ENCODE measurements at places on chromosomes 16 and 17.

DNA sequence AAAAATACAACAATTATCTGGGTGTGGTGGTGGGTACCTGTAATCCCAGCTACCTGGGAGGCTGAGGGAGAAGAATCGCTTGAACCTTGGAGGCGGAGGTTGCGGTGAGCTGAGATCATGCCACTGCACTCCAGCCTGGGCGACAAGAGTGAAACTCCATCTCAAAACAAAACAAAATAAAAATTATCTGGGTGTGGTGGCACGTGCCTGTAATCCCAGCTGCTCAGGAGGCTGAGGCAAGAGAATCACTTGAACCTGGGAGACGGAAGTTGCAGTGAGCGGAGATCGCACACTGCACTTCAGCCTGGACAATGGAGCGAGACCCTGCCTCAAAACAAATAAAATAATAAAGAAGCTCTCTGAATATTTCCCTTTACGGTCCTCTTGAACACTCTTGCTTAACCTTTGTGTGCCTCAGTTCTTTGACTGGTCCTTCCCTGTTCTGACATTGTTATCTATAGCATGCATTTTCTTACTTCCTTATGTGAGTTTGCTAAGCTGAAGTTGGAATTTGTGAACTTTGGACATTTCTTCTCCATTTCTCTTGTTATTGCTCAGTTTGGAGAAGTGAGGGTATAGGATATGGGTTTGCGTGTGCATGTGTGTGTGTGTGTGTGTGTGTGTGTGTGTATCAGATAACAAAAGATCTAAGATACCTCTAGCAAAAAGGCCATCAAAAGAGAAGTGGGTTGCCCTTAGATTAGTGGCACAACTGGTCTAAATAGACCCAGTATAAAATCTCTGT lies 29.7 kb upstream of the WSB1 start:
- DNase-seq, result no peak

DNA sequence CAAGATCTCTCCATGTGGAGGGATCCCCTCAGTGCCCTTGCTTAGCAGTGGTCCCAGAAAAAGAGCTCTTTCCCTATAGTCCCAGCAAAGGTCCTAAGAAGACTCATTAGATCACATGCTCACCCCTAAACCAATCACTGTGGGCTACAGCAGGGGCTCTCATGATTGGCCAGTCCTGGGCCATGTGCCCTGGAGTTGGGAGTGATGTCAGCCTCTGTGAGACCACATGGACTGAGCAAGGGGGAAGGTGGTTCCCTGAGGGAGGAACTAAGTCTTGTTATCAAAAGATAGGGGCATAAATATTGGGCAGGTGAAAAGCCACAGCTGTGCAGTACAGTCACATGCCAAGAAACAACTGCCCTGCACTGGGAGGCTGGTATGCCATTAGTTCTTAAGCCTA lies 51.3 kb downstream of the SCNN1B start:
- no peak for DNase-seq

GRCh38 chr17:37674511-37674910 lies 31.3 kb upstream of the DDX52 start:
- no peak for DNase-seq

DNA sequence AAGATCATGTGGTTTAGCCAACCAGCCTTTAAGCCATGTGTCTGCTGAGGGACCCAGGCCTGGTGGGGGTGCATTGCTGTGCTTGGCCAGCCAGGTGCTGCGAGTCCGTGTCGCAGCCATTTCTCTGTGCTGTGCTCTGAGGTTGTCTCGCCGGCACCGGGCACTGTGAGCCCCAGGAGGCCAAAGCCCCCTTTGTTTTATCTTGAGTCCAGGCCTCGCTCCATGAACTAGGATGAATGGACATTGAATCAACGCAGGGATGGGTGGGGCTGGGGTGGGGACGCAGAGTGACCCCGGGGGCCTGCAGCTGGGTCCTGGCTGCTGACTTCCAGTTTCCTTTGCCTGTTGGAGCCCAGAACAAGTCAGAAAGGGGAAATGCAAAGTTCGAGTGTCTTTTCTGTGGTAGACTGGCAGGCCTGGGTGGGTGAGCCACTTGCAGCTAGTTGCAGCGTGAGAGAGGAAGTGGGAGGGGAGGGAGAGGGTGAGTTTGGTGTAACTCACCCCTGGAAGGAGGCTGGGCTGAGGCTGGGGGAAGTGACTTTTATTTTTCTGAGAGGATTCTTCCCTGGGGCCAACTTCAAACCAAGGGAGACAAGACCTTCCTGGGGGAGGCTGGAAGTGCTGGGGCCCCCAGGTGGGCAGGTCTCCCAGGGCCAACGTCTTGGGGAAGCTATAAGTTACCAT lies 324.7 kb downstream of the SEC14L1 start:
- no peak for DNase-seq

GRCh38 chr16:69223882-69224281 lies 36.9 kb downstream of the SNTB2 start:
- no peak for DNase-seq

- DNase-seq, result no peak
These were observed 9.2 kb upstream of the TNFRSF13B start for GRCh38 chr17:16980813-16981731.

- DNase-seq, result no peak
These were observed 32.6 kb upstream of the CBFA2T3 start for GRCh38 chr16:89009343-89010209.

DNA sequence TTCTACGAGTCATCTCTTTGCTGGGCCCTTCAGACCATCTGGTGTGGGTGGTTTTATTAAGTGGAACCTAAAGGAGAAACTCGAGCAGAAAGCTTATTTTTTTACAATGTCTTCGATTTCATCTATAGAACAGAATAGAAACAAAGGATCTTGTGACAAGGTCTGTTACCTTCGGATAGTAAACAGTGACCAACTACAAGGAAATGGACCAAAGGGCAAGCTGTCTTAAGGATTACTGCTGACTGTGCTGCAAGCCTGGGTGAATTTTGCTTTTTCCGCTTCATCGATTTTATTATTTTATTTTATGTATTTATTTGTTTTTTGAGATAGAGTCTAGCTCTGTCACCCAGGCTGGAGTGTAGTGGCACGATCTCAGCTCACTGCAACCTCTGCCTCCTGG lies 348.9 kb upstream of the ERCC4 start:
- DNase-seq, result no peak

DNA sequence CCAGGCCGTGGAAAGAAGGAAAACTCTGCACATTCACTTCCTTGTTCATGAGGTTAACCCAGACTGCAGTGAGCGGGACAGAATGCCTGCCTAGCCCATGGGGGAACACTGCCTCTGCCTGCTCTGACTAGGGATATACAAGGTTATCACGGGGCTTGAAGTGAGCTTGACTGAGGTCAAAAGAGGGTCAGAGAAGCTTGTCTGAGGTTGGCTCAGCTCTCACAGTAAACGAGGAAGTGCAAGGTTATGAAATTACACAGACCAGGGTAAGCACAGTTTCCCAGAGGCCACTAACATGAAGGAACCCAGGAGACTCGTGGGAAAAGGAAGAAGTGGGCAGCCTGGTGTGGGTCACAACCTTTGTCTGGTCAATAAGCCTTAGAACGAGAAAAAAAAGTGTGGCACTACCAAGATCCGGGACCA lies 28.7 kb downstream of the HIC1 start:
- DNase-seq, result no peak

DNA sequence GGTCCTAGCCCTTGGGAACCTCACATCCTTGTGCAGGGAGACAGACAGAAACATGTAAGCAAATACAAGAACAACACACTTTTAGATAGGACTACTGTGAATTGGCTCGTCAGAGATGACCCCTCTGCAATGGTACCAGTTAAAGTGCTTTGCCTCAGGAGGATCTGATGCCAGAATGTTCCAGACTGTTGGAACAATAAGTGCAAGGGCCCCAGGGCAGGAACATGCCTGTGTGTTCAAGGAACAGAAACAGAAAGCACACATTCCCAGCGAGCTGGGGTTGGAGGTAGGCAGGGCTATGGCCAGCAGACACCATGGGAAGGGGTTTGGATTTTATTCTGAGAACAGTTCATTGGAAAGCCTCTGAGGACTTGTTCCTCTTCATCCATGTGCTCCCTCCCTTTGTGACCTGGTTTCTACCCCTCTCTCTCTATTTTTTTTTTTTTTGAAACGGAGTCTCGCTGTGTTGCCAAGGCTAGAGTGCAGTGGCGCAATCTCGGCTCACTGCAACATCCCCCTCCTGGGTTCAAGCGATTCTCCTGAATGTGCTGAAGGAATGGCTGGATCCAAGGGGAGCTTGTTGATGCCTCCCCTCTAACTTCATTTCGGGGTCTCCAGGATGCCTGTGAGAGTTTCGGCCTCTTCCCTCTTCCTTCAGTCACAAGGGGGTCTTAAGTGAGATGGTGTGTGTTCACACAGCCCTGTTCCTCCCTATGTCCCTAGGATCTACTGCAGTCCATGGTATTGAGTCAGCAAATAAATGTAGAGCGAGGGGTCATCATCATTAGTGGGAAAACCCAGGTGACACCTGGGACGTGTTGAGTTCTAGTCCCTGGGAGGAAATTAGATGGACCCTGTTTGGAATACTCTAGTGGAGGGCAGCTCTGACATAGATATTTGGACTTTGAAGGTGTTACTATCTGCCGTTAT lies 6.4 kb downstream of the STAT5A start:
- no peak for DNase-seq

GRCh38 chr16:46658925-46659324 lies 30.1 kb downstream of the VPS35 start:
- peak; percentile 15 for DNase-seq

- DNase-seq, result no peak
These were observed 33.7 kb downstream of the RGS9 start for GRCh38 chr17:65170839-65171238.

DNA sequence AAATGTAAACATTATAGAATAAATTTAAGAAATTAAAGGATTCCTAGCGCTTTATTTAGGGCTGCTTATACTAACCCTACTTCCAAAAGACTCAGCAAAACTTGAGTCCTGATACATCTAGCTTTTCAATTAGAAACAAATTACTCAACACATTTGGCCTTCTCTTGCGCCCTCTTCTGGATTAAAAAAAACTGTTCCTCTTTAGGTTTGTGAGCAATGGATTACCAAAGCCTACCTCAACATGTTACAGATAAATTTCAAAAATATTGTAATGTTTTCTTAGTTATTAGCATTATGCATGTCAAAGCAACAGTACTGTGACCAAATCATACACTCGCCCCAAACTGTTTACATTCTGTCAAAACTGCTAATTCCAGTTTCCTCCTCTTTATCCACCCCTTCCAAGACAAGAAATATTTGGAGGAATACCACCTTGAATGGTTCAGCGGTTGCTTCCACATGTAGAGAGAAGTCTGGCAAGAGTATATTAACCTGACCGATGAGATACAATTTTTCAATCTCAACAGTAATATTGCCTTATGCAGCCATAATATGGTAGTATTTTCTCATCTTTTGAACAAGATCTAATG lies 2.7 kb downstream of the NUFIP2 start:
- no peak for DNase-seq

DNA sequence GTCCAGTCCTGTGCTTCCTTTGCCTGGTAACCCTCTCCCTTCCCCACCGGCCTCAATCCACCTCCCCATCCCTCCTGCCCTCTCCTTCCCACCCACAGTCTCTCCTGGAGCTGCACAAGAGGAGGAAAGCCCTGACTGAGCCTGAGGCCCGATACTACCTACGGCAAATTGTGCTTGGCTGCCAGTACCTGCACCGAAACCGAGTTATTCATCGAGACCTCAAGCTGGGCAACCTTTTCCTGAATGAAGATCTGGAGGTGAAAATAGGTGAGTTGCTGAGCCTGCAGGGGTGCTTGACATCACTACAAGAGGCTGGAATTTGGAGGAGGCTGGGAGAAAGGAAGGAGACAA lies 1.3 kb downstream of the PLK1 start:
- DNase-seq, result no peak

DNA sequence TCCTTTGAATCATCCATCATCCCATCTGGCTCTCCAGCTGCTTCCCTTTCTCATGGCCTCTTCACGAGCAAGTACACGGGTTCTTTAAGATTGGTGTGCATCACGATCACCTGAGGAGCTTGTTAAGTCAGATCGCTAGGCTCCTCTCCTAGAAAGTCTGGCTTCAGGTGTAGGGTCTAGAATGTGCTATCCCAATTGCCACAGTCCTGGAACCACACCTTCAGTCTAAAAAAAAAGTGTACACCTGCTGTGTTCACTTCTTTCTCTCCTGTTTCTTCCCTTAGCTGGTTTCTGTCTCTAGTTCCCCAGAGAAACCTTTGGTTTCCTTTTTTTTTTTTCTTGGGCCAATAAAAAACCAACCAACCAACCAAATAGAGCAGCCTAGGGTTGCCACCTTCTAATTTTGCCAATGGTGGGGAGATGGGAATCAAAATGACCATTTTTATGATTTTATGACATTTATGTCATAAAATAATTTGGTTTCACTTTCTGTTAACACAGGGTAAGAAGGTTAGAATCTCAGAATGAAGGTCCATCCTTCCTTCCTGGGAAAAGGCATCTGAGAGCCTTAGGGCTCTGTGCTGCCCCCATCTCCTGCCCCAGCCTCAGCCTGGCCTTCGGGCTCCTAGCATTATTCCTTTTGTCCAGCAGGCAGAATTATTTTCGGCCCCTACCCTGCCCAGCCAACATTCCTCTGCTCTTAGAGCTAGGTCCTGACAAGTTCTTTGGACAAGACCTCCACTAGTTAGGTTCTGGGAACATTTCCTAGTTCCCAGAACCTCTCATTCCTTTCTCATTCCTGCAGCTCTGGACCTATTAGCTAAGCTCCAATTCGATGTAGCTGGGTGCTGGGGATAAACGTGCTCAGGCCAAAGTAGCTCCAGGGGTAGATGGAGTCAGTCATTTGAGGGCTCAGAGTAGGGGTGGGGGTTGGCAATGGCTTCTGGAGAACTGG lies 1.9 kb upstream of the GGT6 start:
- DNase-seq, result no peak

GRCh38 chr16:23594186-23594585 lies 1.9 kb downstream of the NDUFAB1 start:
- DNase-seq, result no peak

- DNase-seq, result no peak
These were observed 12.4 kb upstream of the HEATR6 start for GRCh38 chr17:60091109-60091508.

GRCh38 chr16:55499951-55500529 lies 8.8 kb upstream of the LPCAT2 start:
- DNase-seq, result peak; percentile 16

DNA sequence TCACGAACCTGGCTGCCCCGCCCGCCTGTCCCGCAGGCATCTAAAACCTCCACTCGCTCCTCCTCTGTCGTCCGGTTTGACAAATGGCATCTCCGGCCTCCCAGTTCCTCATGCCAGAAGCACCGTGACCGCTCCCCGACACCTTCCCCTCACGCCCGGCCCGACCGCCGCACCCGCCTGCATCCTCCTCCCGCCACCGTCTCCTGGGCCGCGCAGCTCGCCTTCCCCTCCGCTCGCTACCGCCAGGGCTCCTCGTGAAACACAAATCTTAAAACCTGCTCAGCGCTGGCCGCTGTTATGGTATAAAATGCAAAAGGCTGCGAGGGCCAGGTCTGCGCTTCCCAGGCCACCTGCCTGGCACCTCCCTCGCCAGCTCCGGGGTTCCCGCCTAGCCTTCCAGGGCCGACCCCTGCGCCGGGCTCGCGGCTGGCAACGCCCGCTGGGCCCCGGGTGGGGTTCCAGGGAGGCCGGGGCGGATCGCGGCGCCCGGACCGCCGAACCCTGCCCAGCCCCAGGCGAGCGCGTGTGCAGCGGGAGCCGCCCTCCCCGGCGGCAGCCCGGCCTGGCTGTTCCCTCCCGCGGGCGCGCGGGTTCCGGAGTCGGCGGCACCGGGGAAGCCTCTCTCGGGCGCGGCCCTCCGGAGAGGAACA lies 488 bp downstream of the SPSB3 start:
- no peak for DNase-seq

- DNase-seq, result no peak
These were observed 49.8 kb downstream of the BRD7 start for GRCh38 chr16:50318796-50319578.

- no peak for DNase-seq
These were observed 11.8 kb downstream of the LASP1 start for GRCh38 chr17:38881600-38882191.

Data from stimulated activated CD8-positive, alpha-beta memory T cell treated with anti-CD3 and anti-CD28 coated beads, Interleukin-15, amount 100 ng/mL, for 48 hours (primary cell).